ENCODE measurements at places on chromosomes 1 and 21. TPM values are rescaled to one million over a fixed set of nuclear protein-coding genes. Genes with fewer than 3 reads are reported as not detected.

Gene NUP210L
- total RNA-seq: not detected

Gene SRP9
- 186 TPM for total RNA-seq

Gene C1orf185
- not detected for total RNA-seq

Gene RXRG
- total RNA-seq: 0.78 TPM

Gene RCC2
- 64.1 TPM for total RNA-seq

Gene ADAM30
- not detected for total RNA-seq

Gene GNG4
- total RNA-seq: 5.0 TPM

Gene DYNLT4
- total RNA-seq: 0.40 TPM

Gene IL12RB2
- total RNA-seq: 0.95 TPM

Gene ZNF695
- total RNA-seq: 1.1 TPM

Gene LYPD8
- 407 TPM for total RNA-seq

Gene KIF14
- 0.67 TPM for total RNA-seq

Gene C1QB
- total RNA-seq: 150 TPM

Gene RGS8
- total RNA-seq: not detected

Gene ZNF683
- total RNA-seq: not detected

Gene KCTD3
- total RNA-seq: 44.8 TPM
